ENCODE measurements at places on chromosomes 5 and 9. TPM values are rescaled to one million over a fixed set of nuclear protein-coding genes. Genes with fewer than 3 reads are reported as not detected.

Gene ADRB2
- 1.2 TPM for total RNA-seq

Gene ERP44
- 26.8 TPM for total RNA-seq

Gene SLC23A1
- total RNA-seq, result not detected

Gene TRMT10B
- total RNA-seq, result 1.3 TPM

Gene MEGF10
- total RNA-seq, result not detected

Gene FCN1
- total RNA-seq, result not detected

Gene IL13
- not detected for total RNA-seq

Gene PCDHGA7
- total RNA-seq, result 0.29 TPM

Gene AGXT2
- not detected for total RNA-seq

Gene PITX1
- total RNA-seq, result 32.6 TPM

Gene MCC
- 8.8 TPM for total RNA-seq

Gene FAM169A
- total RNA-seq, result 7.1 TPM

GRCh38 chr9:36450110-36450732 lies 50.2 kb upstream of the RNF38 start:
- DNase-seq, result peak; percentile 50

DNA sequence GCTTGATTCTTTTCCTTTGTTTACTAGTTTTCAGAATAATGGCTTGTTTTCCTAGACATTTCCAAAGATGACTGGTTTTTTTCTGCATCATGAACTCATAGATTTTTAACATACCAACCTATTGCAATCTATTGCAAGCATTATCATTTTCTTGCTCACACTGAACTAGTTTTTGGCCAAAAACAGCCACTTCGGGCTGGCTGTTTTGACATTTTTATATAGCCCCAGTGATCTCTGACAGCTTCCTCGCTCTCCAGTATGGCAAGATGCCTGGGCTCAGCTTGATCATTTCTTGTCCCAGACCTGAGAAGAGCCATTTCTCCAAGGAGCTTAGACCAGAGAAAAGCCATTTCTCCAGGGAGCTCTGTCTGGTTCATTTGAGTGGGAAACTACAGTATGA lies 94.3 kb upstream of the MAMDC2 start:
- no peak for DNase-seq

DNA sequence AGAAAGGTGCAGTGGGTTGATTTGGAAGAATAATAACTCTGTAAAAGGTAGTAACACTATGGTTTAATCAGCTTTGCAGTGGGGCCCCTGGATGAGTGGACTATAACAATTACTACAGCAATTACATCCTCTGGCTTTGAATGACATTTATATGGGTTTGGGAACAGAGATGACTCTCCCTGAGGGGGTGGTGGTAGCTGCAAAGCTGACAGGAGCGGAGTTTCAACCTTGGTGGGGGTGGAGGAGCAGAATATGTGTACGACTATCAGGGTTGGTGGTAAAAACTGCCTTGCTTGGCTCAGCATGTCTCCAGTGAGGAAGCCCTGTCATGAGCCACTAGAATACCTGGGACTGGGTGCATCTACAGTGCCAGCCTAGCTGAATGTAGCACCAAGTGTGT lies 28.3 kb upstream of the NR3C1 start:
- DNase-seq, result no peak

DNA sequence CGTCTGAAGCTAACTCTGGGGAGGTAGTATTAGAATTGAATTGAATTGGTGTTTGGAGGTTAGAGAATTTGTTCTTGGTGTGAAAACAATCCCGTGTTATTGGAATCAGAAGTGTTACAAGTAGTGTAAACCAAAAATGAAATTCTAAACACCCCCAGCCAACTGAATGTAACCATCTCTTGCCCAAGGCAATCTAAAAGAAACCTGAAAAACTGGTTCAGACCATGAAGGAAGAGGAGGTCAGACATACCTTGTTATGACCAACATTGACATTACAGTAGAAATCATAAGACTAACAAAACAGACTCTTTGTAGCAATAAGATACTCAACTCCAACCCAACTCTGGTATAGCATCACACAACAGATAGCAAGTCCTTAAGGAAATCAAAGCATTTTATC lies 159.0 kb downstream of the TUSC1 start:
- no peak for DNase-seq

DNA sequence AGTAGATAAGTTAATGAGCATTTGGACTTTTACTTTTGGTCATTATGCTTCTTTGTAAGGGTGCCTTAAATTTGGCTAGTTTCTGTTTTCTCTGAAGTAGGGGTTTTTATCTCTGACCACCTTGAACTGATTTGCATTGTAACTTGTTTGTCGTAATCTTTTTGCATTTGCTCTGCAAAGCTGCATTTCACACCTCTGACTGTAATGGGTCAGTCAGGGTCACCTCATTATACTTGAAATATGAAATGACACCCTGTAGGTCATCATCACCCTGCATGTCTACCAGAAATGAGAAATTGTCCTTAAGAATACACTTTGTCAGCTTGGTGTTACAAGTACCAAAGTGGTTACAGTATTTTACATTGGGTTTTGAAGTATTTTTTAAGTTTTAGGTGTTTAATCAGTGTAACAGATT lies 74.0 kb downstream of the KCNN2 start:
- no peak for DNase-seq

- no peak for DNase-seq
Measured at GRCh38 chr9:12889402-12890106, 114.7 kb downstream of the LURAP1L start.

DNA sequence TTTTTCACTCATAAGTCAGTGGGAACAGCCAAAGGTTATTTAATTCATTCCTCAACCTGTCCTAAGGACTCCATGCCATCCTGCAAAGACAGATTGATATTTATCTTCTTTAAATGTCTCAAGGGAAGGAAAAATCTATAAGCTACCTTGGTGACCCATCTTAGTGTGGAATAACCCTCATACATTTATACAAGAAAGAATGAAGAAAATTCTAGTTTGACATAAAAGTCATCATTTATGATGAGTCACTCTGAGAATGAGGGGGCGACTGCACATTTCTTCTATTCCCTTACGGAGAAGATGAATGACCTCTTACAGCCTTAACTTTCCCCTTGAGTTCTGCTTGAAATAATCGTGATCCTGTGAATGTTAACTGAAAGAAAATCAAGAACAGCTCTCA lies 26.8 kb upstream of the NUDT12 start:
- no peak for DNase-seq

GRCh38 chr9:81689343-81690175 lies at the start of gene TLE1:
Gene TLE1, minus strand, starts transcription at chr9:81689547. Its CDS starts 1,307 bp downstream, at chr9:81688240.
- peak; percentile 99 for DNase-seq

- DNase-seq, result no peak
Measured at GRCh38 chr9:130662970-130663257, 1.5 kb upstream of the PRDM12 start.

GRCh38 chr5:120682851-120683250 lies 218.8 kb downstream of the PRR16 start:
- DNase-seq, result no peak

DNA sequence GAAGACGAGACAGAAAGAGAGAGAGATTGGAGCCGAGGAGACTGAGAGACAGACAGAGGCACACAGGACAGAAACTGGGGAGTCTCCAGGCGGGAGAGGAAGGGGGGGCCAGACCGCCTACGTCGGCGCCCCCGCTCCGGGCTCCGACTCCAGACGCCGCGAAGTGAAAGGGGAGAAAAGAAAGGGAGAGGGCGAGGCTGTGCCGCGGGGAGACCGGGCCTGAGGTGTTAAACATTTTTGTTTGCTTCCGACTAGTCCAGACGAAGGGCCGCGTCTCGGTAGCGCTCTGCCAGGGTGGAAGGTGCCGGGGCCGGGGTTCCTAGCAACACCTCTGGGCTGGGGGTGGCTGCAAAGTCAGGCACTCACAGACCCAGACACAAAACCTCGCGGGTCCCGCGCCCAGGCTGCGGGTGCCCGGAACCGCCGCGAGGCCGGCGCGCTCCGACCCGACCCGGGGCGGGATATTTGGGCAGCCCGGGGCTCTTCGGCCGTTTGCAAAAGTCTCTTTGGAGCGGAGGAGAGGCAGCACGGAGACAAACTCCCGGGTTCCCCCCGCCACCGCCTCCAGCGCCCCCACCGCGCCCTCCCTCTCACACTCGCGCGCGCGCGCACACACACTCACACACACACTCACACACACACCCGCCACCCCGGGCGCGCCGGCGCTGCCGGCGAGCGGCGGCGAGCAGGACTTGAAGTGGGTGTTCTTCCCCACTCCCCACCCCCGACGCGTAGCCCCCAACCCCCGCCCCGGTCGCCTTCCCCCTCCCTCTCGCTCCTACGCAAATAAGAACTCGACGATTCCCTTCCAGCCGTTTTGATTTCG lies 626 bp upstream of the FST start:
- DNase-seq, result peak; percentile 15

- peak; percentile 65 for DNase-seq
Measured at GRCh38 chr5:104540448-104540847, 977.9 kb upstream of the NUDT12 start.

DNA sequence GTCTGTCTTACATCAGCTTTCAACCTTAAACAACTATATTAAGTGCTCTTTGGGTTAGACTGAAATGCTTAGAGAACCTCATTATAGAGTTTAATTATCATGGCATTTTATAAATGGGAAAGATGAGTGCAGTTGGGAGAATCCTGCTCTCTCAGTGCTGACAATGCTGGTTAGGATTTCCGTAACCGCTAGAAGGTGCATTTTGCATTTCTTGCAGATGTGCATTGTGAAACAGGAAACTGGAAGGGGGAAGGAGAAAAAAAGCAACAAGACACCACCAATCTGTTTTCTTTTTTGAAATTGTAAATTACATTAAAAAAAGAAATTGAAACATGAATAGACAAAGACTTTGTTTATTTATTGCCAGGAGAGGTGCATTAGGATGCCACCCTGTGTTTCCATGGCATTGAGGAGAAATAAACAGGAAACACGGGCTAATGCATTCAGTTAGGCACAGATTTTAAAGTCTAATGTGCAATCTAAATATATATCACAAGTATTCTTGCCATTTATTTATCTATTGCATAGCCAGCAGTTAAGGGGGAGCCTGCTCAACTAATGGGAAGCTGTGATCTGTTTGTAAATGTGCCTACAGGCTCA lies 478.9 kb downstream of the PSAT1 start:
- DNase-seq, result no peak

GRCh38 chr5:155954701-155955445 lies 372.1 kb upstream of the SGCD start:
- no peak for DNase-seq

- DNase-seq, result no peak
Measured at GRCh38 chr9:37760416-37761161, 7.0 kb downstream of the TRMT10B start.

DNA sequence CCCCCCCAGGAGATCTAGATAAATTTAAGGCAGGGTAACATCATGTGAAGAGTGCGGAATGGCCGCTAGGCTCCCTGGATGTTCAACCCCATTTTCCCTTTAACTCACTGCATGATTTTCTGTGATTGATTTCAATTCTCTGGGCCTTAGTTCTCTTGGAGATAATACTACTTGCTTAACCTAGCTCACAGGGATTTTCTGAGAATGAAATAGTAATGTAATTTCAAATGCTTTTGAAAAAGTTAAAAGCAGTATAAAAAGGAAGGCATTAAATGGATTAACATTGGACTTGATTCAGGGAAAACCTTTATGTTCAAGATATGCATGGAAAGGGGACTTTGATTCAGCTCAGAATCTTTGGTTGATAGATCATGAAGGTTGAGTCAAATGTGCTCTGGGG lies 90.9 kb downstream of the KIF4B start:
- DNase-seq, result no peak

GRCh38 chr9:95724253-95724991 lies 151.1 kb upstream of the ERCC6L2 start:
- no peak for DNase-seq

- DNase-seq, result no peak
Measured at GRCh38 chr5:177992466-177992865, 3.6 kb downstream of the PROP1 start.

- no peak for DNase-seq
Measured at GRCh38 chr9:133405508-133406438, 12.0 kb downstream of the REXO4 start.

- DNase-seq, result no peak
Measured at GRCh38 chr5:33931136-33931535, 5.0 kb upstream of the RXFP3 start.

GRCh38 chr5:97297063-97297703 lies 114.1 kb upstream of the RIOK2 start:
- peak; percentile 64 for DNase-seq

GRCh38 chr9:21751998-21752397 lies 50.4 kb upstream of the MTAP start:
- DNase-seq, result no peak

DNA sequence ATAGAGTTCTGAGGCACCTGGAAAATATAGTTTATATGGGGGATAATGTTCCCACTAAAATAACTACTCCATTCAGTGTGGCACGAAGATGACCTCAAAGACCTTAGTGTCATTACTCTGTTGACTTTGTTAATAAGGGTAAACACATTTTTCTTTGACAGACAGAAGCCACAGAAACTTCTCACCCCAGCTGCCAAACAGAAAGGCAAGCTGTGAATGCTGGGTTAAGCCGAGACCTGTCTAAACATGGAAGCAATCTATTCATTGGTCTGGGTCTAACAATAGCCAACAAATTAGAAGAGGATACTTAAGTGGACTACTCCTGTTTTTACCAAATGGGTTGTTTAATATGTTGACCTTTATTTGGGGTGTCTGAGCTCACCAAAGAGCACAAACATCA lies 171.4 kb downstream of the TLE1 start:
- no peak for DNase-seq

DNA sequence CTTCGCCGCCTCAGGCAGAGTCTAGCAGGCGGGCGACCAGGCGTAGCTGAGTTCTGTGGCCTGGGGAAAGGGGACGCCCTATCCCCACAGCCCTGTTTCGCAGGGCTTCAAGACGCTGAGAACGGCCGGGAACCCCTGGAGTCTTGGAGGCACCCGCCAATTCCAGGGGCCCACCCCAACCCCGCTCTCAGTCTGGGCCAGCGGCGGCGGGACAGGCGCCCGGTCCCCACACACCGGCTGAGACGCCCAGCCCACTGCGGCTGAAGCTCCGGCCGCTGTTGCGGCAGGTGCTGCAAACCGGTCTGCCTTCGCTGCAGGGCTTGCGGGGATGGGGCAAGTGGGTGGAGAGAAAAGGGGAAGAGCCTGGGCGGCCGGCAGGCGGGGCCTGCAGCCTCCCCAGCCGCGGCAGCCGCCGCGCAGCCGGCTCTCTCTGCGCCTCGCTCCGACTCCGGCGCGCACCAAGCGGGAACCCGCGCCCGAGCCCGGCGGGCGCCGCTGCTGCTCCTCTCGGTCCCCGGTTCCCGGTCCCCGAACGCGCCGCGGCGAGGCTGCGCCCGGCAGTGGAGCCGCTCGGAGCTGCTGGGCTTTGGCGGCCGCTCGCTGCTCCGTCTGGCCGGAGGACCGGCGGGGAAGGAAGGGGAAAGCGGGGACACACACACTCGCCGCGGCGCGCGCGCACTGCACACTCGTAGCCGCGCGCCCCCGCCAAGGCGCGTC lies at the start of gene PIP5K1B:
TSS of gene PIP5K1B (plus strand) at position 427 of the 717 bp plus-strand sequence. CDS start 117,375 bp downstream, outside the sequence.
- no peak for DNase-seq

DNA sequence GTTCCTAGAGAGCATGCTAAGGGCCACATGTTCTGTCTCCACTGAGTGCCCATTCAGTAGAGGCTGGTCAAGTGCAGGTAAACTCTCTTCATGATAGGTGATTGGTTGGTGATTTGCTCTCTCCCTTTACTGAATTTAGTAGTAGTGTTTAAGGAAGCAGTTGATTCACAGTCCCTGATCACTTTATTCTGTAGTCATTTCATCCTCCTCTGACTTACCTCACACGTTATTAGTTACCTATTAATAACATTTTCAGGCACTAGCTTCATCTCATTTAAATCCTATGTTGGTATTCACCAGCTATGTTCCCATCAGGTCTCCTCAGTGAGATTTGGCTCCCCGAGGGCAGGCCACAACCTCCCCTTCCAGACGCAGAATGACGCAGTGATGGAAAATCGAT lies 51.9 kb downstream of the ERAP1 start:
- no peak for DNase-seq
